ENCODE measurements at places on chromosomes 6 and 20.
A peak's percentile ranks its signal among the peaks of the same experiment; 100 is the strongest.

DNA sequence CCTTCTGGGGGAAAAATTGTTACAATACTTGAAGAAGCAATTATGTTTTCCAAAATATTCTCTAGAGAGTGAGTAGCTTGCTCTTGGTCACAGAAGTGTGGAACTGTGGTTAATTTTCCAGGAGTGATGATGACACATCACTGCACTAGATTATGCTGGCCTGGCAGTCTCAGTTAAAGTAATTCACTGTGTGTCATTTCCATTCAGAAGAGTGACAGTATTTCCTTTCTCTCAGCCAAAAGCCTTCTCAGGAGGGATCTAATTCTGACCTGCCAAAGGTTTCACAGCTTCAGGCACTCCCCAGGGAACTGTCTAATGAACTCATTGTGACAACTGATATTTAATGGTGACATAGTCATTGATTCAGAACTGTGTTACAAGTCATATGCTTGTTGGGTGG lies 517.5 kb downstream of the TBC1D32 start:
- peak; percentile 5 for DNase-seq

- no peak for DNase-seq
These were observed 97.5 kb upstream of the CDYL start for GRCh38 chr6:4678506-4679300.

GRCh38 chr6:2432292-2432691 lies 186.9 kb upstream of the GMDS start:
- DNase-seq: peak; percentile 35

- DNase-seq: peak; percentile 30
These were observed 174.7 kb downstream of the ZFAND3 start for GRCh38 chr6:37994223-37994622.

- DNase-seq: no peak
These were observed 196.5 kb upstream of the THBS2 start for GRCh38 chr6:169450097-169450496.

DNA sequence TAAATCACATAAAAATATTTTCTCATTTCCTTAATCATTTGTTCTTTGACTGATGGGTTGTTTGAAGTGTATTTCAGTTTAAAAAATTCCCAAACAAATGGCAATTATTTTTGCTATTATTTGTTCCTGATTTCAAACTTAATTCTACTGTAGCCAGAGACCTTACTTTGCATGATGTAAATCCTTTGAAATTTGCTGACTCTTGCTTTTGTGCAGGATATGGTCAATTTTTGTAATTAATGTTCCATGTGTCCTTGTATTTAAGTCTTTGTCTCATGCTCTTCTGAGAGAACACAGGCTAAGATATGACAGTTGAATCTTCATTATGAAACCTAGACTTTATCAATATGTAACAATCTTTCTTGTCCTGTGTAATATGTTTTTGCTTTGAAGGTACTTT lies 295.0 kb upstream of the CHD6 start:
- no peak for DNase-seq

- DNase-seq: no peak
These were observed 158.0 kb upstream of the BMP5 start for GRCh38 chr6:56033401-56033800.

- no peak for DNase-seq
These were observed 233.9 kb upstream of the SYNDIG1 start for GRCh38 chr20:24235296-24236175.

GRCh38 chr6:4287811-4288244 lies 152.5 kb upstream of the ECI2 start:
- no peak for DNase-seq

- peak; percentile 9 for DNase-seq
These were observed 413.5 kb downstream of the BCKDHB start for GRCh38 chr6:80519811-80520594.

GRCh38 chr6:133187657-133188453 lies 53.3 kb upstream of the EYA4 start:
- DNase-seq: peak; percentile 6

DNA sequence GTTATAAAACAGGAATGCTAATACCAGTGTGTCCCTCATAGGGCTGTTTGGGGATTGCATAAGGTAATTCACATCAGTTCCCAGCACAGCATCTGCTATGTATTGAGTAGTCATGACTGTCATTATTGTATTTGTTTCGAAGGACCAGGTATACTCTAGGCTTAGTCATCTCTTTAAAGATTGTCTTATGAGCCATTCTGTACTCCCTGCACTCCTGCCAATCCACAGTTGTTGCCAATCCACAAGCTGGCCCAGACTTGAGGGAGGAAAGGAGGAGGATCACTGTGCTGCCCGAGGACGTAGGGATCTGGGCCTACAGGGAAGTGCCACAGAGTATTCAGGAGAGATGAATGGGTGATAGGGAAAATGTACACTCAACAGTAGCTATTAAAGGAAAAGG lies 113.0 kb upstream of the TIAM2 start:
- DNase-seq: no peak

- DNase-seq: no peak
These were observed 36.3 kb downstream of the PYGB start for GRCh38 chr20:25284131-25284601.

GRCh38 chr6:55199239-55199638 lies 24.9 kb downstream of the HCRTR2 start:
- DNase-seq: no peak

DNA sequence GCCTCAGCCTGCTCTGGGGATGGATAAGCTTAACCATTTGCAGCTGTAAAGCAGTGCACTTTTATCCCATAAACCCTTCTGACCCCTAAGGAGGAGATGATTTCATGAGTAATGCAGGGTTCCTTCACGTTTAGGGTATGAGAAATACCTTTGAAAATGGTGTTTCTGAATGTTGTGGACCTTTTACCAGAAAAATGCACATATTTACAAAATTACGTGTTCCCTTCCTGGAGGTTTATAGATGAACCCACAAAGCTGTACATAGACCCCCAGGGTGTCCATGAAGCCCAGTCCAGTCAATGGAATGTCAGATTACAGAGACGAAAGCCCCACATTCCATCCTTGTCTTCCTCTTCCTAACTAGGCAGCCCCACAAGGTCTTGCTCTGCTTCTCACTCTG lies 78.6 kb upstream of the INSM1 start:
- no peak for DNase-seq

DNA sequence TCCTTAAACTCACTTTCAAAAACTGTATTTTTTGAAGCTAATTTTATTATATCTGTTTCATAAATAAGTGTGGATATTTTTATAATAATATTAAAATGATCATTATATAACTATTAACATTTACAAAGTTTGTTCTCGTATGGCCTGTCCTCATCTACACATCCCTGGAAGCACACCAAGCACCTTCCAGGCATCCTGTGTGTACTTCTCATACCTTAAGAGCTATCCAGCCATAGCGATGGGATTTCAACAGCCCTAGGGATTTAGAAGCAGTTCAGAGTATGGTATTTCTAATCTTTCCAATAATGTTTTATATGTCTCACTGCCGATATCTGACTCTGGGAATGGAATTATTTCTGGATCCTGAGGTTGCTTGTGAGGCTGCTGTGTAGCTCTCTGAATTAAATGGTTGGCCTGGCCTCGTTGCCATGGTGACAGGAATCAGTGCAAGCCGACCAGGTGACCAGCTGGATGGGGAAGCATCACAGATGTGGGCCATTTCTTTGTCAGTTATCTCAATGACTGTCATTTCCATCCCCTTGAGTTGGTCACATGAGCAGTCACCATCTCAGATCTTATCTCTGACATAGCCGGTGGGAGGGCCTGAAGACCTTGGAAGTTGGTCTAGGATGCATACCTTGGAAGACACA lies 265.2 kb upstream of the RIN2 start:
- no peak for DNase-seq

GRCh38 chr6:44559486-44560270 lies 172.2 kb downstream of the CDC5L start:
- no peak for DNase-seq

DNA sequence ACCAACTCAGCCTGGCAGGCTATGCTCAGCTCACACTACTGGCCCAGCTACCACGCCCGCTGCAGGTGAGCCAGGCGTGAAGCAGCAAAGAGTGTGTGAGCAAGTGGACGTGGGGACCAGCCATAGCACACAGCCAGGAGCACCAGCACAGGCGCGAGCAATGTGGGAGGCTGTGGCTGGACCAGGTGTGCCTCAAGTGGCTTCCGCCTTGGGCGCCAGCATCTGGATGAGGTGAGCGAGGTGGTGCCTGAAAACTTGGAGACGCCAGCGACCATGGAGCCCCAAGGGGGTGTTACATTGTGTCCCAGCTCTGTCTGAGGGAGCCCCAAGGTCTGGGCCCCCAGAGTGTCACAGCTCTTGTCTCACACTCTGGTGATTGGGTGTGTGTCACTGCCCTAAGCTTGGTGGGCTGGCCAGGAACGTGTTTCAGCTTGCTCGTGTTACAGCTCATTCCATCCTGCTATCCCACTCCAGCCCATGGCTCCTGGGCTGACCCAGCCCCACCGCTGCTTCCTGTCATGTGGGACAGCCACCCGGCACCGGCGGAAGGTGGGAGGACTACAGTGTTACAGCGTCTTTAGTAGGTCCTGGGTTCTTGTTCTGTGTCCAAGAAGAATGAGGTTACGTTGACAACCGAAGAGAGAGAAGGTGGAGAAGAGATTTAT lies 508.0 kb upstream of the MMS22L start:
- no peak for DNase-seq

DNA sequence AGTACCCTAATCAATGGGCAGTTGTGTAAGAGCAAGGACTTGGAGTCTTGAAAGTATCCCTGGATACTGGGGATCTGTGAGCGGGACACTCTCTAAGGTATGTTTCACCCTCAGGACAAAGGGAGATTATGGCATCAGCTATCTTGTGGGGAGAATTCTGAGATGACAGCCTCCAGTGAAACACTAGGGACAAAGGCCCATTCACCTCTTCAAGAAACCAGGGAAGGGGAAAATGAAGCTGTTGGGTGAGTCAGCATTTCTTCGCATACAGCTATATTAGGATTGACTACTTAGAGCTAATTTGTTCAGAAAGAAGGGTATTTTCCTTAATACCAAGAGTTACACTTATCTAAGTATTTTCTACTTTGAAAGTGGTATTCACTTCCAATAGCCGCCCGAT lies 35.9 kb downstream of the OPN5 start:
- DNase-seq: no peak

DNA sequence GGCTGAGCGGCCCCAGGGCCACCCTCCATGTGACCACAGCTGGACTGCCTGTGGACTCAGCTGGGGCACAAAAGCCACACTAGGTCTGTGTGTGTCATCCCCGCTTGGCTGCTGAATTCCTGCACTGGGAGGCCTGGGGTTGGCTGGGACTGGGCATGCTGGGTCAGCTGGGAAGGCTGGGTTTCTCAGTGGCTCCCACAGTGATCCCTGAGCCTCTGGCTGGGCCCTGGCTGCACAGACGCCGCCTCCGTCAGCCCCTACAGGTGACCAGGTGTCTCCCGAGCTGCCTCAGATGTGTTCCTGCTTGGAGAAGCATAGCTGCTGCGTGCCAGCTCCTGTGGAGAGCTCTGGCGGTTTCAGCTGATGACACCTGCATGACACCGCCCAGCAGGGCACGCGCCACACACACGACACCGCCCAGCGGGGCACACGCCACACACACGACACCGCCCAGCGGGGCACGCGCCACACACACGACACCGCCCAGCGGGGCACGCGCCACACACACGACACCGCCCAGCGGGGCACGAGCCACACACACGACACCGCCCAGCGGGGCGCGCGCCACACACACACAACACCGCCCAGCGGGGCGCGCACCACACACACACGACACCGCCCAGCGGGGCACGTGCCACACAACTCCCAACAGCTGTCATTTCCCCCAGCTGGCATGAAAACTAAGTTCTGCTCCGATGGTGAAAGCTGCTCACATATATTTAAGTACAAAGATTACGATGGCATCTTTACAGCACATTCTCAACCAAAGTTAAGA lies 88.8 kb downstream of the TAF4 start:
- no peak for DNase-seq

- no peak for DNase-seq
These were observed 6.3 kb upstream of the HDDC2 start for GRCh38 chr6:125307964-125308615.

DNA sequence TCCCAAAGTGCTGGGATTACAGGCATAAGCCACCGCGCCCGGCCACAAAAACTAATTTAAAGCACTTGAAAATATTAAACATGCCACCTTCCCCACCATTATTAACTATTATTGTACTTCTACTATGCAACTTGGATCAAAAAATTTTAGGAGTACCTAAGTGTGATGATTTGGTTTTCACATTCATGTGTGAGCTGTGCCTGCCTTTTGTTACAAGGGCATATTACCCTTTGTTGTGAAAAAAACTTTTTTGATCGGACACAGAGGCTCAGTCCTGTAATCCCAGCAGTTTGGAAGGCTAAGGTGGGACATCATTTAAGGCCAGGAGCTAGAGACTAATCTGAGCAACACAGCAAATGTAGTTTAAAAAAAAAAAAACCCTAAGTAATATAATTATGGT lies 17.1 kb downstream of the ROMO1 start:
- DNase-seq: no peak

GRCh38 chr6:149459761-149460160 lies 25.1 kb downstream of the ZC3H12D start:
- peak; percentile 39 for DNase-seq

GRCh38 chr20:7696311-7696710 lies 243.9 kb downstream of the HAO1 start:
- DNase-seq: no peak

DNA sequence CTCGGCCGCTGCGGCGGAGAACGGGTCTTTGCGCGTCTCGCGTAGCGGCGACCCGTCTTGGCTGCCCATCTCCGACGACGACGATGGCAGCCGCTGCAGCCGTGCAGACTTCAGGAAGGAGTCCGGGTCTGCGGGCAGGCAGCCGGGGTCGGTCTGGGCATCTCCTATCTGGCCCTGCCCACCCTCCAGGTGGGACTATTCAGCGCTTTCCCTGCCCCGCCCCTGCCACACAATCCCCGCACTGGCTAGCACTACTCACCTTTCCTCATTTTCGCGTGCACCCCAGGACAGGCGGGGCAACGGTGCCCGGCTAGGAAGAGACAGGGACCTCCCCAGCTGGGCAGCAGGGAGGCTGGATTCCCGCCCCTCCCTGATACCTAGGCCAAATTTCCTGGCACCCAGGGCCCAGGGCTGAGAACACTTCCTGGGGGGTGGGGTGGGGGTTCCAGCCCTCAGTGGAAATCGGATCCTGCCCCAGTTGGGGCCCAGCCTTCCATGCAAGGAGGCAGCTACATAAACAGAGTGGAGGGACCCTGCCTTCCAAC lies 9.2 kb downstream of the GGT7 start:
- DNase-seq: no peak

- no peak for DNase-seq
These were observed 92.1 kb upstream of the FAM184A start for GRCh38 chr6:119170447-119171087.

DNA sequence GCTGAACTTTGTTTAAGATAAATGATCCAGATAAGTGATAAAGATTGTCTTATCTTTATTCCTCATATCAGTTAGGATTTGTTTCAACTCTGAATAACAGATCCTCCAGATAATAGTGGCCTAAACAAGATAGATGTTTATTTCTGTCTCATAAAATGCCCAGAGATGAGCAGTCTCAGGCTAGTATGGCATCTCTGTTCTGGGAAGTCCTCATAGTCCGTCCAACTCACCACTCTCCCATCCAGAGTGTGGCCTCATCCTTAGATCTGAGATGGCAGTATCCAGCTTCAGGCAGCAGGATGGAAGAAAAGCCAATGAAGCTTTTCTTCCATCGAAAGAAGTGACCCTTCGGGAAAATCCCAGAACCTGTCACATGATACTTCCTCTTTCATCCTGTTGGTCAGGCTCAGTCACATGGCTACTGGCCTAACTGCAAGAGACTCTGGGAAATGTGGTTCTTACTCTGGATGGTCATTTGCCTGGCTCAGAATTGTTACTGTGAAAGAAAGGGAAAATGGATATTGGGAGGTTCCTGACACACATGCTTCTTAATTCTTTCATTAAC lies 29.4 kb upstream of the TAGAP start:
- peak; percentile 34 for DNase-seq

GRCh38 chr20:48076247-48076646 lies 291.0 kb upstream of the SULF2 start:
- no peak for DNase-seq

Measured in RKO (cell line).